ENCODE measurements at places on chromosomes 11 and 22.
A peak's percentile ranks its signal among the peaks of the same experiment; 100 is the strongest.

- DNase-seq = no peak
These were observed 5.1 kb downstream of the BID start for GRCh38 chr22:17769013-17769715.

DNA sequence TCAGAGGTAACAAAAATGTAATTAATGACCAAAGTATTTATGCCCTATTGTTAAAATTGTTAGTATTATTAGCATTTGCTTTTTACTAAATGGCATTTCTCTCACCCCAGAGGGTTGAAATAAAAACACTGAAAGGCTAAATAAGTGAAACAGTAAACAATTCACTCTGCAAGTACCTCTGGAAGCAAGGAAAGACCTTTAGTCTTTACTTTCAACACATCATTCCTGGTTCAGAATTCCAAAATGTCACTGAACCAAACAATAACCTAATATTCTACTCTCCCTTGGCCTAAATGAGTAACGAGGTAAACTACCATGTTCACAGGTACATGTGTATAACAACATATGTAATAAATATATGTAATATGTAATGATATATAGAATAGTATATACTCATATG is 369.3 kb downstream of the TTC28 start:
- DNase-seq = no peak

DNA sequence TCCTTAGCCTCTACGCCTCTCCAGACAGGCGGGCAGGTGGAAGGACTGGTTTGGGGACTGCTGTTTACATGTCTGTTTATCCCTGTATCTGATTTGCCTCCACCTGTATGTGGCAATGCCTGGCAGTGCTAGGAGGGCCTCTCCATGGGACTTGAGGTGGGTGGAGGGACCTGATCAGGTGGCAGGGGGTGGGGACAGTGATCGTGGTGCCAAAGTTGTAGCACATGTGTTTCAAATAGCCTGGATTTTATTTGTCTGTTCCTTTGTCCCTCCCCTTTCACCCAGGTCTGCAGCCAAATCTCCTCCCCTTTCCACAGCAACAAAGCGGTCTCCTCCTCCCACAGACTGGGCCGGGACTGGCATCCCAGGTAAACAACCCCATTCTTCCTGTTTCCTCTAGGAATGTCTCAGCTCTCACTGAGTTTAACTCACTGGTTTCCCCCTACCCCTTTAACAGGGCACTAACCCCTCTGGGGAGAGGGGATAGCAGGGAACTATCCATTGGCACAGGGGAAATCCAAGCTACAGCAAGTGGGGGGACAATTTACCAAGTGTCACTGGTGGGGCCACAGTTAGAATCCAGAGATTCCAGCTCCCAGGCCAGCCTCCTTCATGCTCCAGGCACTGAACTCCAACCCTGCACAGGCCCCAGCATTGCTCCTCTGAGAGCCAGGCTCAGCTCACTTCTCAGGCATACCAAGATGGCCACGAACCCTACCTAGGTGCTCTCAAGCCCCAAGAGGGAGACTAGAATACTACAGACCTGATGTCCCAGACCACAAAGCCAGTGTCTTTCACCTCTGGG is 22.9 kb upstream of the TLCD5 start:
- no peak for DNase-seq

DNA sequence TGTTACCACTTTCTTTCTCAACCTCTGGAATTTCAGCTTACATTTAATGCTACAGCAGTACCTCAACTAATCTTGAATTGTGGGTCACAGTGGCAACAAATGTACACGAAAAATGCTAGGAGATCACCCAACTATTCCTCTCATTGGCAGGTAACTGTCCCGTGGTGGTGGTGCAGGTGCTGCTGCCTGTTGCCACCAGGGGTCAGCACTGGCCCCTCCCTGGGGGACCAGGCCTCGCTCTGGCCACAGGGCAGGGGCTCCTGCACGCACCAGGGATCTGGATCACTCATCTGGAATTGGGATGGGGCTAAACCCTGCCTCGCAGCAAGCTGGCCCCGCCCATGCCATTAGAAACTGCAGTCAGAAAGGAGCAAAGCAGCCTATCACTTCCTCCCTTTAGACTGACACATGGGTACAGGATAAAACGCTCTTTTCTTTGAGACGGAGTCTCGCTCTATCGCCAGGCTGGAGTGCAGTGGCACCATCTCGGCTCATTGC is 6.9 kb upstream of the POLDIP3 start:
- no peak for DNase-seq

DNA sequence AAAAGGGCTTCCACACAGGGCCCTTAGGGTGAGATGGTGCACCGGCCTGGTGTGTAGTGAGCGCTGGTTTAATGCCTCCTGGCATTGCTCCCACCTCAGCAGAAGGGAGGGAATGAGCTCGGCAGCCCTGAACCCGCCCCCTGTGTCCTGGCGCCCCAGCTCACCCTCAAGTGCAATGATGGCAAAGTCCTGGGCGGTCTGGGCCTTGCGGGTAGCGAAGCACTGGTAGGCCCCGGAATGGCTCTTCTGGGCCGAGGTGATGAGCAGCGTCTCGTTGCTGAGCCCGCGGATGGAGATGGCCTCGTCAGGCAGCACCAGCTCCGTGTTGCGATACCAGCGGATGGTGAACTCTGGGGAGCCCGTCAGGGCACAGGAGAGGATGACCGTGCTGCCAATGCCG is 193.3 kb downstream of the CEP164 start:
- no peak for DNase-seq

DNA sequence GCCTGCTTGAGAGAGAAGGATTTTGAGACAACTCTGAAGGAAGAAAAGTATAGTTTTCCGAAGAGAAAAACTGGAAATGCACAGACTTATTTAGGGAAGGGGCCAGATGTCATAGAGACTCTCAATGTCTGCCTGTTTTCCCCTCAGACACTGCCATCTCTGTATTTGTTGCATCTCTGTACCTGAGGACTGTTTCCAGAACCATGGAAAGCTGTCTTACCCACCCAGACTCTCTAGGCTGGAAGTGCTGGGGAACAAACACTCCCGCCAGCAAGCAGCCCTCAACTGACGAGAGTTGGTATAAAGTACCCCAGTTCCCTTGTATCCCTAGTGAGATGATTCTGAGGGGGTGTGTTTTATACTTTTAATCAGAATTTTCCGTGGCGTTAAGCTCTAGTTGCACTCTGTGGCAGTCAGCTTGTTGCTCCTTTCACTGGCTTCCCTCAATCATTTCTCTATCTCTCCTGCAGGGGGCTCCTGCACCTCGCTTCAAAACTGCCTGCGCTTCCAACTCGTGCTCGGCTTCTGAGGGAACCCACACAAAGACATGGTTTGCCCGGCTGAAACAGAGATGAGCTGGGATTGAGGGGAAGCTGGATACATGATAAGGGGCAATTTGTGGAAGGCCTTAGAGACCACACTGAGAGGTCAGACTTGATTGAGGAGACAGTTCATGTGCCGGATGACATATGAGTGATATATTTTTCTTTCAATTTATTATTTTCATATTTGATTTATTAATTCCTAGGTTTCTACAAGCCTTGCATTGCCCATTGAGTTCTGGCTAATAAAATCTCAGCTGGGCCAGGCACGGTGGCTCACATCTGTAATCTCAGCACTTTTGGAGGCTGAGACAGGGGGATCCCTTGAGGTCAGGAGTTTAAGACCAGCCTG is 36.9 kb upstream of the CLPB start:
- DNase-seq = no peak

DNA sequence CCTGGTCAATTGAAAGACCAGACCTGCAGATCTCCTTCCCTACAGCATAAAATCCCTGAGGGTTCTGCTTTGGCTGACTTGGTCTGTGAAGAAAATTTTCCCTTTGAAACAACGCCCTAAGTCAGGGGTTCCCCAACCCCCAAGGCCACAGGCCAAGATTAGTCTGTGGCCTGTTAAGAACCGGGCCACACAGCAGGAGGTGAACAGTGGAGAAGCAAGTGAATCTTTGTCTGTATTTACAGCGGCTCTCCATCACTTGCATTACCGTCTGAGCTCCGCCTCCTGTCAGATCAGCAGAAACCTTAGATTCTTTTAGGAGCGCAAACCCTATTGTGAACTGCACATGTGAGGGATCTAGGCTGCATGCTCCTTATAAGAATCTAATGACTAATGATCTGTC is 38.2 kb downstream of the CCDC83 start:
- DNase-seq = no peak

GRCh38 chr11:8097062-8097461 is 16.1 kb downstream of the TUB start:
- peak; percentile 50 for DNase-seq

GRCh38 chr11:127679816-127680545 is 679.4 kb upstream of the KIRREL3 start:
- no peak for DNase-seq

GRCh38 chr11:19359221-19360000 is 118.7 kb upstream of the E2F8 start:
- DNase-seq = peak; percentile 4

GRCh38 chr11:130613396-130613795 is 165.0 kb downstream of the ADAMTS15 start:
- peak; percentile 26 for DNase-seq

DNA sequence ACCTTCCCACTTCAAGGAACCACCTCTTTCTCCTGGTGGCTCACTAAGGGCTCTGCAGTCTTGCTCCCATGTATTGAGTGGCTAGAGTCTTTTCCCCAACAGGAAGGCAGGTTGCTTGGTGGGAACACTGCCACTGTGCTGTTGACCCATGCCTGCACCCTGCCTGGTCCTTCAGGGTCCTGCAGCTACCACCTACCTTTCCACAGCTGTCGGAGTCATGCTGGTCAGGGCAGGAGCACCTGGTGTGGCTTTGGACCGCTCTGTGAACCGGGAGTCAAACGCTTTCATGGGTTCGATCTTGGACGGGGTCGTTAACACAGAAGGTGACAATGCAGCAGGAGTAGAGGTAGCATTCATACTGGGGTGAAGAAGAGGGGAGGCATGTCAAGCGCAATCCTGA is 56.1 kb downstream of the HIRA start:
- peak; percentile 40 for DNase-seq

- DNase-seq = no peak
These were observed 27.5 kb upstream of the PLAAT3 start for GRCh38 chr11:63641727-63642126.

GRCh38 chr11:35173011-35173511 is 34.1 kb downstream of the CD44 start:
- DNase-seq = no peak

DNA sequence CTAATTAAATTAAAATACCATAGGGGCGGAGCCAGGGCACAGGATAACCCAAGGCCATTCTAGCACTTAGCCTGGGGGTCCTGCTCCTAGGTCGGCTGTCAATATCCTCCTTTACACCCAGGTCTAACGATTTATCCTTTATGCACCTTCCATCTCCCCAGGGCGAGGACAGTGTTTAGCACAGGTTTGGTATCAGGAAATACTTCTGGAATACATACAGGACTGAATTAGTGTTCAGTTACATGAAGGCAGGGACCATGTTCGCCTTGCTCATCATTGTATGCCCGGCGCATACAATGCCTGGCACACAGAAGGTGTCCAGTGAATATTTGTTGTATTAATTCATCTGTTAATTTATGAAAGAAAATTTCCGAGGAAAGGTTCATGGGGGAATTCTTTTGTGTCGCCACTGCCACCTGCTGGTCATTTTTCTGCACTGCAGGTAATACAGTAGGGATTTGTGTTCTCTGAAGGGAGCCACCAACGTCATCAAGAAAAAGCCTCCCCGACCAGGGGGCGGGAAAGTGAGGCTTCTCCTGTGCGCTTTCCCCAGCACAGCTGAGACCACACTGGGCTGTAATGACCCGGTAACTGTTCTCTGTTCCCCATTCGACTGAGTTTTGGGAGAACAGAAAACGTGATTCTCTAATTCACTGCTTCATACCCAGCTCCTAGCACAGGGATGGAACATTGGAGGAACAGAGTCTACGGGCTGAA is 68.7 kb upstream of the ASPHD2 start:
- DNase-seq = no peak

DNA sequence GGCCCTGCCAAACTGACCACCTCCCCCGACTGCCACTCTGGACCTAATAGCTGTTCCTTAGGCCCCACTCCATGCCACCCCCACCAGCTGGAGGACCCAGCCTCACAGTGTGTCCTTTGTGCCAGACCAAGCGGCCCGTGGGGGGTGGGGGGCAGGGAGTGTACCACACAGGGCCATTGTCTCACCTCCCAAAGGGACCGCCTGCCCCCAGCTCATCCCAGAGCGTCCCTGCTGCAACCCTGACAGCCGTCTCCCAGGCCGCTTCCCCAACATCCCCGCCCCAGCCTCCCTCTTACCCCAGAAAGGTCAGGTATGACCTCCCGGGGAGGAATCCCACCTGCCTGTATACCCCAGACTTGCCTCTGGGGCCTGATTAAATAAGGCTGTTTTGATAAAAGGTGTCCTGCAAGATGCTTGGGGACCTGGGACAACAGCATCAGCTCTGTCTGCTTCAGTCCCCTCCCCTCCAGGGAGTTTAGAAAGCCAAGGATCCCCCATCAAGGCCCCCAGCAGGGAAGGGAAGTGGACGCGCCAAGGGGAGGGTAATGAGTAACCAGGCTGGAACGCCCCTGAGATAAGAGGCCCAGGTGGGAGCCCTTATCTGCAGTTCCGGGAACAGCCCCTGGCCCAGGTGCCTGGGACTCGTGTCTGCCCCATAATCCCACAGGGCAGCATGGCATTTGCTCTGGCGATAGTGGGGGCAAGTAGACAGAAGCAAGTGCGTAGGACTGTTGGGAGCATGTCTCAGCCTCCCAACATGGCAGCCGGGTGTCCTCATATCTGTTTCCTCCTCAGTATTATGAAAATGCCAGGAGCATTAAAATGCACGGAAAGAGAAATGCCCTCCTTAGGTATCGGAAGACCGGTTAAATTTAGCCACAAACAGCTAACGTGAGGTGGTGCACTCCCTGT is 9.0 kb downstream of the CDC42EP1 start:
- DNase-seq = no peak

DNA sequence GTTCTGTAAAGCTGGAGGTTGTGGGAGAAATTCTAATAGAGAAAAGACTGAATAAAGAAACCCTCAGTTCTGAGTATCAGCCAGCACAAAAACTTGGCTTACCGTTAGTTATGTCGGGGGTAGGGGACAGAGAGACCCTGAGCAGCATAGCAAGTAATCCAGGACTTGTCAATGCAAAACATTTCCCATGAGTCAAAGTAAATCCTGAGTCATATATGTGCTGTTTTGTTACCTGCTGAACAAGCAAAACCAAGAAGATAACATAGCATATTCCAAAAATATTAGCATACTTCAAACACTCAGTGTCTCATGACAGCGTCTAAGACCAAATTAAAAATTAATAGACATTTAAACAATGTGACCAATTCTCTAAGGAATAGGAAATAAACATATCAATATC is 75.1 kb upstream of the LUZP2 start:
- DNase-seq = no peak

DNA sequence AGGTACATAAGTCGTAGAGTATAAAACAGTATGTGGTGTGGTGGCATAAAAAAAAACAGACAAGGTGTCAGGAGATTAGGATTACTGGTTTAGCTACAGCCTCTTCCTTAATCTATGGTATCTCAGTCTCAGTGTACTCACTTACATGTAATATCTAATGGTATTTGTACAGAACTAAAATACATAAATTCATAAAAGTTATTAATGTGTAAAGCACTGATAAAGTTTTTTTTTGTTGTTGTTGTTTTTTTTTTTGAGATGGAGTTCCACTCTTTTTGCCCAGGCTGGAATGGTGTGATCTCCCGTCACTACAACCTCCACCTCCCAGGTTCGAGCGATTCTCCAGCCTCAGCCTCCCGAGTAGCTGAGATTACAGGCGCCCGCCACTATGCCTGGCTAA is 2.9 kb downstream of the PTS start:
- no peak for DNase-seq

Data from coronary artery (tissue), 2 donors.